Osteocyte (in vitro differentiated cells): ENCODE measurements at places on chromosomes 4 and X. TPM values are rescaled to one million over a fixed set of nuclear protein-coding genes. Genes with fewer than 3 reads are reported as not detected.

DNA sequence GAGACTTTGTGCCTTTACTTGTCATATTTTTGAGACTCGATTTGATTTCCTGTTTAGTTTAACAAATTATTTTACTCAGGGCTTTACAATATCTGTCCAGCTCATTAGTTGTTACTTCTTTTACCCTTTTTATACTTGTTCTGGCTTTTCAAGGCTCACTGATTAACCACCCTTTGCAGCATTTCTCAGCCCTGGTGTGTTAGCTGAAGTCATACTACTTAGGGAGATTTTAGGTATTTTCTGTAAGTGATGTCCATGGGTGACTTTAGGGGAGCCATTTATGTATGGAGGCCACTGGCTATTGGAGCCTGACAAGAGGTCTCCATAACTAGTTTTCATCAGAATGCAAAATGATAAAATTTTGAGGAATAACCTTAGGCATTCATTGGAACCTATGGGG is 147.2 kb downstream of the RPA4 start:
- no peaks in the 10 kb centered on the region for H3K36me3 ChIP-seq
- no peak overlapping the region for H3K27ac ChIP-seq

DNA sequence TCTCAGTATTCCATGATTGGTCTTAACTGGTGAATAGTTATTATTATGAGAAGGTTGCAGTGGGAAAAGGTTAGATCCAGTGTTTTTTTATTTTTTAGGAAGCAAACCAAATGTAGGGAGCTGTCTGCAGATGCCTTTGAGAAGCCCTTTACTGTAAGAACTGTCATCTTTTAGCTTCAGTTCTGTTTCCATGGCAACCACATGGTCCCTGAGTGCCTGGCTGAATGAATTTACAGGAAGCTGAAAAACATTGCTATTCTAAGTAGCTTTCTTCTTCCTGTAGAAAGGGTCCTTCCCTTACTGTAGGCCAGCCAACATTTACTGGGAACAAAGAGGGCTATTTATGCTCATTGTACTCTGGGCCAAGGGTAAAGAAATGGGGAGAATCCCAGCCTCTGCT is 103.3 kb downstream of the DCLK2 start:
- no peaks in the 10 kb centered on the region for H3K27me3 ChIP-seq
- H3K4me3 ChIP-seq = no peak overlapping the region
- DNase-seq = no peak
- H3K36me3 ChIP-seq = no peaks in the 10 kb centered on the region

DNA sequence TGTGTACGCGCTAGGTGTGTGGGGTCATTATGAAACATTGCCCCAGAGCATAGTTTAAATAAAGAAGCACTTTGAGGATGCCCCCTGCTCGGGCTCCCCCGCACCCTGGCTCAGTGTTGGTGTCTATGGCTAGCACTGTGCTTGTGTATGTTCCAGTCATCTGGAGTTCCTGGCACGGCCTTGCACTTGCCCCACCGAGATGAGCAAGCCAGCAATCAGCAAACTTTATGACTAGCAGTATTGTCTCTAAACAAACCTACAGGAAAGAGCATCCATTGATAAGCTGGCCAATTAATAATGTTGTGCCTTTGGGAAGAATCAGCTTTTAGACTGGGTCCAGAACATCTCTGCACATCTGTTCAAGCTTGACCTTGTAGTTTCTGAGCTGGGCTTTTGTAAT is 707 bp upstream of the SHROOM4 start:
- H3K4me3 ChIP-seq = peak overlapping the region; percentile 77
- DNase-seq = no peak

DNA sequence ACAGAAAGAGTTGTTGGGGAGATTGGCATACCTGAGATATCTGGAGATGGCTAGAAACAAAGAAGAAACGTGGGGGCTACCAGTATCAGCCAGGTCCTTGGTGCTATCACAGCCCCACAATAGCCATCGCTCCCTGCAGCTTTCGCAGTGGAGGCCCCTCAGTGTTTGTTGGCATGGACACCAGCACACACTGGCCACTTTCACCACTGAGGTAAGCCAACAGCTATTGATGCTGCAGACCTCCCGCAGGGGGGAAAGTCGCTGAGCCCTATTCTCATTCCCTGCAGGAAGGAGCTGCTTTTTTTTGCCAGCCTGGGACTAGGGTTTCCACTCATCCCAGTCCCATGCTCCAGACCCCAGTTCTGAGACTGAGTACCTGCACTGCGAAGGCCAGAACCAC is 879.2 kb upstream of the IGFBP7 start:
- H3K4me3 ChIP-seq = no peak overlapping the region
- no peaks in the 10 kb centered on the region for H3K4me1 ChIP-seq
- DNase-seq = no peak
- no peaks in the 10 kb centered on the region for H3K36me3 ChIP-seq

Gene TMPRSS11B
- not detected in 2 replicates for total RNA-seq

Gene TLL1
- 39.2 and 39.7 TPM in 2 replicates for total RNA-seq

Gene UGT2B17
- total RNA-seq = not detected in 2 replicates
